B cell (primary cell): ENCODE measurements at places on chromosomes 12 and 14. TPM values are rescaled to one million over a fixed set of nuclear protein-coding genes. Genes with fewer than 3 reads are reported as not detected.

Gene TMEM229B
- 4.2 and 6.9 TPM in 2 replicates for total RNA-seq

Gene PLEK2
- total RNA-seq: not detected in 2 replicates

Gene AEBP2
- 67.8 and 75.4 TPM in 2 replicates for total RNA-seq

Gene RIN3
- total RNA-seq: 123 and 124 TPM in 2 replicates

Gene RTL1
- not detected in 2 replicates for total RNA-seq

Gene DDHD1
- 75.4 and 75.8 TPM in 2 replicates for total RNA-seq

DNA sequence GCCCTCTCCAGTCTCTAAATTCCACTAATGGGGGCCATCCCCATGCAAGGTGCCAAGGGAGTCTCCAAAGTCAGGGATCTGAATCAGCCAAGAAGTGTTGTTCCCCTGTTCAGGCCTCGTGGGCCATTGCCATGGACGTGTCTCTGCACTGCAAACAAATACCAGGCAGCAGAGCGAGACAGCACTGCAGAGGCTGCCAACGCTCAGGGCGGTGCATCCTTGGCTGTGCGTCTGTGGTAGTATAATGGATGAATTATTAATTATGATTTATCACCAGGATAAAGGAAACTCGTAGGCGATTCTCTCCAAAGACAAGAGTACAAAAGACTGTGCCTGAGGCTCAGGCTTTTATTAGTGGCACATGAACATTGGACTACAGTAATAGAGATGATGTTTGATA, 122.3 kb upstream of the NTF3 start:
- no peak for DNase-seq

- DNase-seq: no peak
Measured at GRCh38 chr12:1424674-1425395, 169.5 kb downstream of the FBXL14 start.

GRCh38 chr12:19369691-19370148, 69.6 kb upstream of the AEBP2 start:
- no peak for DNase-seq

GRCh38 chr14:93496856-93497741, 66.4 kb downstream of the UNC79 start:
- no peak for DNase-seq

DNA sequence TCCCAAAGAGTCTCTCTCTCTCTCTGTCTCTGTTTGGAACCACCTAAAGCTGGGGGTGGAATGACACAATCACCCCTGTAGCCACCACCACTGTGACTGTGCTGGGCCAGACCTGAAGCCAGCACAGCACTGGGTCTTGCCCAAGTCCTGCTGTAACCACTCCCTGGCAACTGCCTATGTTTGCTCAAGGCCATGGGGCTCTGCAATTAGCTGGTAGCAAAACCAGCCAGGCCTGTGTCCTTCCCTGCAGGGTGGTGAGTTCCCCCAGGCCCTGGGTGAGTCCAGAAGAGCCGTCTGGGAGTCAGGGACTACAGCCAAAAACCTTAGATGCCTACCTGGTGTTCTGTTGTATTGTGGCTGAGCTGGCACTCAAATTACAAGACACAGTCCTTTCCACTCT, 50.8 kb downstream of the DGLUCY start:
- DNase-seq: no peak

GRCh38 chr12:90086281-90086680, 377.6 kb upstream of the ATP2B1 start:
- DNase-seq: no peak

- no peak for DNase-seq
Measured at GRCh38 chr12:75698052-75698451, 186.6 kb upstream of the KRR1 start.

GRCh38 chr14:105197211-105197641, 16.1 kb upstream of the NUDT14 start:
- DNase-seq: peak; percentile 71

GRCh38 chr14:89690139-89690538, 264.4 kb downstream of the EFCAB11 start:
- no peak for DNase-seq

- DNase-seq: peak; percentile 33
Measured at GRCh38 chr14:91264151-91265150, 19.9 kb upstream of the GPR68 start.

GRCh38 chr12:68036642-68037041, 47.4 kb downstream of the IFNG-AS1 start:
- no peak for DNase-seq

GRCh38 chr12:65825507-65826352, 1.4 kb downstream of the HMGA2 start:
- peak; percentile 18 for DNase-seq

GRCh38 chr14:56829151-56829550, 18.9 kb upstream of the OTX2 start:
- no peak for DNase-seq

- no peak for DNase-seq
Measured at GRCh38 chr12:124636138-124636978, 68.9 kb upstream of the NCOR2 start.
